Mammary epithelial cell (primary cell): ENCODE measurements at places on chromosomes 16 and 17. TPM values are rescaled to one million over a fixed set of nuclear protein-coding genes. Genes with fewer than 3 reads are reported as not detected.

GRCh38 chr17:40560592-40561293 lies 4.5 kb downstream of the CCR7 start:
- DNase-seq, result no peak

GRCh38 chr16:89233678-89234490 lies 16.4 kb downstream of the ZNF778 start:
- no peak for DNase-seq

The AATK gene
- total RNA-seq, result 0.73 and 0.86 TPM in 2 replicates

DNA sequence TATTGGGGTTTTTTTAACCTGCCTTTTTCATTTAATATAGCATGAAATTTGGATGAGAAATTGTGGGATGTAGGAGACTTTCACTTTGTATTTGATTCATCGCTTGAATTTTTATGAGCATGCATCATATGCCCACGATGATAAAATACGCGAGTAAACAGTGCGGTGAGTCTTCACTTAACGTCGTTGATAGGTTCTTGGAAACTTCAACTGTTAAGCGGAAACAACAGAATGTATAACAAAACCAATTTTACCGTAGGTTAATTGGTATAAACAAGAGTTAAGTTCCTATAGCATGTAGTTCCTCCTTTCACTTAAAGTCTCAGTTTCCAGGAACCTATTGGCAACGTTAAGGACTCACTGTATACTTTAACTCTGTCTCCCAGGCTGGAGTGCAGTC lies 28.7 kb downstream of the MMP15 start:
- DNase-seq, result no peak

- no peak for DNase-seq
These were observed 7.6 kb upstream of the FZD2 start for GRCh38 chr17:44549686-44550085.

The CES3 gene
- total RNA-seq, result 3.5 and 9.1 TPM in 2 replicates

The DEXI gene
- 42.5 TPM for total RNA-seq

The AXIN1 gene
- total RNA-seq, result 21.7 TPM

- no peak for DNase-seq
These were observed 73.3 kb downstream of the MSI2 start for GRCh38 chr17:57329380-57330214.

- no peak for DNase-seq
These were observed 1.8 kb upstream of the EXOSC6 start for GRCh38 chr16:70253291-70254106.

The TBC1D3I gene
- not detected in 2 replicates for total RNA-seq

DNA sequence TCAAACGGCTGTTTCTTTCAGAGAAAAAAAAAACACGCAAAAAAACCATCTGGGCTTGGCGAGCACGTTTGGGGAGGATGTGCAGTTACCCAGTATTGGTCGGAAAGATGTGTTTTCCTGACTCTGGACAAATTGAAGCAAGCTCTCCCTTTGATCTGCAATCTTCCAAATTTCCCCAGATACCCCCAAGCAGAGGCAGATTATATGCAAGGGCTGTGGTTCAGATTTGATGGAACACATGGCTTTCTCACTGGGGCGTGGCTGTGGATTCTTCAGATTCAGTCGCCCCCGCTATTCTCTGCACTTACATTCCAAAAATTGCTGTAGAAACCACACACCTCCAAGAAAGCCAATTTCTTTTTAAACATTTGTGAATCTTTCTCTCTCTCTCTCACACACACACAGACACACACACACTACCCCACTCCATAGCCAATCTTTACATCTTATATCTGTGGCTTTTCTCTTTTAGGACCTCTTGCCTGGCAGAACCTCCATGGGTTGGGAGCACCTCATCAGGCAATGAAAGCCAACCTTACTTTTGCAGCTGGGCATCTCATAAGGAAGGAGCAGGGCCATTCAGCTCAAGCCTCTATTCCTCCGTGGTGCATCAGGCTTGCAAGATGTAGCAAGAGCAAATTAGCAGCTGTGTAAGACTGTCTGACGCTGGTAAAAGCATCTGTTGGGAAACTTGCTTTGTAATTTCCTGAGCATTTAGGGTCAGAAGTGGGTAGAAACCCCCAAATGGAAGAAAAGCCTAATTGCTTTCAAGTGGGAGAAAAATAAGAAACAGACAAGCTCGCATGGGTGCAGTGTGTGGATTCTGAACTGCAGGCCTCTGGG lies 103.9 kb upstream of the FAM20A start:
- DNase-seq, result peak; percentile 37

The INPP5K gene
- 30.5 TPM for total RNA-seq

The SLC7A6OS gene
- 11.5 TPM for total RNA-seq

GRCh38 chr17:42980766-42981397 lies 517 bp downstream of the RUNDC1 start:
- peak; percentile 58 for DNase-seq

The ZG16 gene
- not detected for total RNA-seq

DNA sequence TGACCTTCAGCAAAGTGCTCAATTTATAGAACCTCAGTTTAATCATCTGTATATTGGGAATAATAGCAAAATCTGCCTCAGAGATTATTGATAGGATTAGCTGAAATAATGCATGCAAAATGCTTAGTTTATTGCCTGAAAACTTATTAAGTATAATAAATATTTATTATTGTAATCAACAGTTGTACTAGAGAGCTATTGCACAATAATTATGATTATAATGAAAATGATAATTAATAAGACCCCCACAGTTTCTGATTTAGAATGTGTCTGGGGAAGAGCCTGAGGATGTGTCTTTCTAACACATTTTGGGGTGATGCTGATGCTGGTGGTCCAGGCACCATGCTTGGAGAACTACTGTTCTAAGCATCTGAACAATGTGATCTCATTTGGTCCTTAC lies 419.6 kb downstream of the NPIPA7 start:
- no peak for DNase-seq

DNA sequence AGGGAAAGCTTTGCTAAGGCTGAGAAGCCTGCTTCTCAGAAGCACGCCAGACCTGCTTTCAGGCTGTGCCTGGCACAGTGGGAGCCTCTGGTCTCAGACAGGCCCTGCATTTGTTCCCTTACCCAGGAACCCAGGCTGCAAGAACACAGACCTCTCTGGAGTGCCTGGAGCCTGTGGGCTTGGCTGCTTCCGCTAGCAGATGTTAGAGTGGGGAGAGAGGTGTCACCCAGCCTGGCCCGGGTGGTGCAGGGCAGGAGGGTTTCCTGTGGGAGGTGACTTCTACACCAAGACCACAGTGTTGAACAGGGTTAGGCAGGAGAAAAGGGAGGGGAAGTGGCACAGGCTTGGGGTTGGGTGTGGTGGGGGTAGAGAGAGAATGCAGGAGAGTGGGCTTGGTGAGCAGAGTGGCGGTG lies 35.8 kb upstream of the ADGRG1 start:
- DNase-seq, result no peak

DNA sequence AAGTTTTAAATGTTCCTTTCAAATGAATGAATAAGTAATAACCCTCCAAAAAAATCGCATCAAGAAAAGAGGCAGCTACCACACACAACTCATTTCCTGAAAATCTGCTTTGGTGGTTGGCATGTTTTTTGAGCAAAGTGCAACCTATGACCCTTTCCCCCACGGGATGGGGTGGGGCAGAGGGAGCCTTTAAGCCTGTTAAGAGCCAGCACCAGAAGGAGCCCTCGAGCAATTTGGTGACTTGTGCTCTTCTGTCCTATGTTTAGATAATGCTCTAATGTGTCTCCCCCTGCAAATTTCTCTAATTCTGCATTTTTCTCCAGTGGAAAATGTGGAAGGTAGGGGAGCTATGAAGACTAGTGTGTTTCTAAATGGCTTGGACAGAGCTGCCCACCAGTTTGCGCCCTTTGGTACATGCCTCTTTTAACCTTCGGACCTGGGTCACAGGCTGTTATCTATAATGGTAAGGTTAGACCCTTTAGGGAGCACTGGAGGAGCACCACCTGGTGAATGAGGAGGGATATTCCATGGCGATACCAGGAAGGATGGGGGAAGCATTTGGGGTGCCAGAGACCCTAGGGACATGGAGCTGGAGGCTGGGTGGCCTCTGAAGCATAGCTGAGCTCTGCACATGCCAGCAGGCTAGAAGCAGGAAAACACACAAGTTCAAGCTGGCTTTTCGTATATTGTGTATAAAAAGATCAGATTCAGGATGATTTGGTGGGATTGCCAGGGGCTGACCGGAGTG lies 1.6 kb downstream of the PYCARD start:
- no peak for DNase-seq

The KRTAP9-2 gene
- not detected for total RNA-seq

GRCh38 chr16:66746048-66746447 lies 5.4 kb downstream of the DYNC1LI2 start:
- no peak for DNase-seq
